NCI-H146 (cell line): ENCODE measurements at places on chromosomes 12 and 14.

DNA sequence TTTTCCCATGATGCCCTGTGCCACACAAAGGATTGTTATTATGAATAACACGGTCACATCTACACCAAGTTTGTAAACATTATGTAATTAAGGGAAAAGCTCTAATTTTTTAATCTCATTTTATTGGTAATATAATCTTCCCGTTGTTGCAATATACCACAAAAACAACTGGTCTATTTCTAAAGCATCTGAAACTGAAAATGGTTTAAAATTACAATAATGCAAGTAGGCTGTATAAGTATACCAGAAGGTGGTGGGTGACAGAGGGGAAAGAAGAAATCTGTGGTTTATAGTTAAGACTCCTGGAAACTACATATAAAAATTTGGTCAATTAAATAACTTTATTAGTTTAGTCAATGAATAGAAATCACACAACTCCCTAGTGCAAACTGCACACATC, 5.2 kb downstream of the DDHD1 start:
- DNase-seq: no peak

DNA sequence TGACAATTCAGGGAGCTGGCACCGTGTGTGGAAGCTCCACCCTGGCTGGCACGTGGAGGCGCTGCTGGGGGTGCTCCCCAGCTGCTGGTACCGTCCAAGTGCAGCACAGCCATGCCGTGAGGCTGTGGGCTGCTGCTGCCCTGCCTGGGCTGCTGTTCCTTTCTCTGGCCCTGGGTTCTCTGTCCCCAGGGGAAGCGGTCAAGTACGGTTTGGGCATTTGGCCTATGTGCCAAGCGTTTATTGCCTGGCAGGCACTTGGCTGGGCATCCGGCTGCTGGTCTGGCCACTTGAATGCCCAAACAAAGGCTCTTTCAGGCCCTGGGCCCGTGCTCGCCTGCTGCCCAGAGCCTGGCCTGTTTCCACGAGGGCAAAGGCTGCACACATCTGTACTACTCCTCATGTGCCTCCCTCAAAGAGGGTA, 39.6 kb downstream of the RHOF start:
- DNase-seq: no peak

GRCh38 chr12:117031843-117032592, 67.2 kb downstream of the TESC start:
- no peak for DNase-seq

GRCh38 chr14:104989236-104989950, 3.8 kb downstream of the CLBA1 start:
- no peak for DNase-seq

DNA sequence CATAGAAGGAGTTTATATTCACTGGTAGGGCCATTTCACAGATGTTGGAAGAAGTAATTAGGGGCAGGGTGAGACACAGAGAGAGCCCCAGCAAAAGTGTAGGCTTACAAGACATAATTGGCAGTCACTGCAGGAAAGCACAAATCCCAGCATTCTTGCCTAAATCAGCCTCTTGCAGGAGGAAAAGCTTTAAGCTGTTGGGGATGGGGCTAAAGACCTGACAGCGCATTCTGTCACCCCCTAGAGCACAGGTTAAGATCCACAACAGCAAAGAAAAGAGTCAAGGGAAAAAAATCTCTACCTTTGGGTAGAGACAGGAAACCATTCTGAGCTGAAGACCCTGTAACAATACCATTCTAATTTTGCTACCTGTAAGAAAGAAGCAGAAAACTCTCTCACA, 409.0 kb downstream of the DAD1 start:
- DNase-seq: no peak

DNA sequence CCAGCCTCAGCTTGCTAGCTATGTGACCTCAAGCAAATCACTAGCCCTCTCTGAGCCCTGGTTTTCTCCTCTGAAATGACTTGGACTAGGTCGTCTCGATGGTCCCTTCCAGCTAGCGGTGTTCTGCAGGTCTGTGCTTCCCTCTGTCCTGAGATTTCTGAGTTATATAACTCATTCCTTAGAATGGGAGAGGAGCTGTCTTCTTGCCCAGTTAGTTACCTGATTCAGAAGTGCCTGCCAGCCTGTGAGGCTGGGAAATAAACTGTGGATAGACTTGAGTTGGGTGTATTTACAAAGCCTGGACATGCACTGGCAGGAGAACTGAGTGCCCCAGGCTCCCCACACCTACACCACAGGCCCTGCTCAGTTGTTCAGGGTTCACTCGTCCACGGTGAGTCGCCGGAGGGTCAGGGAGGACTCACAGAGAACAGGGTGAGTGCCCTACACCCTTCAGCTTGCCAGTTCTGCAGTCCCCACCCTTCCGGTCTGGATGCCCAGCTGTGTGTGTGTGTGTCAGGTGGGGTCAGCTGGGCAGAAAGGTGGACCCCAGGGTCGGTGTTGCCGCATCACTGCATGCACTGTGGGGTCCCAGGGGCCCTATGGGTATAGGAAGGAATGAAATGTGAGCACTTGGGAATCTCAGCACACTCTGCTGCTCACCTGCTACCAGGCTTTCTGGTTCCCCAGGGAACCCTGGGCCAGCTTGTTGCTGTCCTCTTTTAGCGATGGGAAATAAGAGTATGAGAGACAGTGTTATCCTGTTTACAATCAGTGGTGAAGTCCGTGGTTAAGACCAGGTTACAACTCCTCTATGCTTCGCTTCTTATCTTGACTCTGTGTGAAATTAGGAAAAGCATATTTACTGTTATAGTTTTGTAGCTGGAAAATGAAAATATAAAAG, 348.2 kb downstream of the DPF3 start:
- no peak for DNase-seq

GRCh38 chr14:95227279-95227860, 70.0 kb upstream of the DICER1 start:
- DNase-seq: no peak

- no peak for DNase-seq
These were observed 431.9 kb downstream of the BCL11B start for GRCh38 chr14:98840091-98840490.

- DNase-seq: peak; percentile 44
These were observed 1.5 kb downstream of the IRF2BPL start for GRCh38 chr14:77026930-77027537.

- DNase-seq: no peak
These were observed 133.4 kb downstream of the TMTC1 start for GRCh38 chr12:29650371-29650770.

GRCh38 chr12:131507881-131508280, 203.0 kb upstream of the SFSWAP start:
- no peak for DNase-seq

GRCh38 chr12:61991661-61992060, 268.5 kb upstream of the USP15 start:
- DNase-seq: no peak

DNA sequence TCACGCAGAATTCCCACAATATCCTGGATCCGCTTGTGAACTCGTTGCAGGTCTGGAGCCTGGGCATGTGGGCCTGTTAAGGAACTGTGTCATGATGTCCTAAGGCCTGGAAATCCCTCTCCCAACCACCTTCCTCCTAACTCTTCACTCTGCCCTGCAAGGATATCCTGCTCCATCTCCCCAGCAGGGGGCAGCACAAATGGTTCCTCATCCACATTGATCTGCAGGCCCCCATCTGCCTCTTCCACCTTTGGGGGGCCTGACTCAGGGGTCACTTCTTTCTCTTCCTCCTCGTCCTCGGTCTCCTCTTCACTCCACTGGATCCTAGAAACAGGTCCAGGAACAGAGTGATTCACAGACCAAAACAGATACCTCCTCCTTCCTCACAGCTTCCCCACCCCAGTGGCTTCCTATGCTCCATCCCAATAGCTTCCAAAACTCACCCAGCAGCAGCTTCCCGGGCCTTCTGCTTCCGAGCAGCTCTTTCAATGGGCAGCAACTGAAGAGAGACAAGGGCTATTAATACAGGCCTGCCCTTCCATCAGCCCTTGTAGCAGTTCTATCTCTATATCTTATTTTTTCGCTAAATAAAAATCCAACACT, 4.5 kb downstream of the NOP2 start:
- DNase-seq: peak; percentile 55

GRCh38 chr12:88237954-88238353, 95.8 kb downstream of the TMTC3 start:
- no peak for DNase-seq

GRCh38 chr14:34937442-34937841, 45.4 kb upstream of the SRP54 start:
- no peak for DNase-seq

DNA sequence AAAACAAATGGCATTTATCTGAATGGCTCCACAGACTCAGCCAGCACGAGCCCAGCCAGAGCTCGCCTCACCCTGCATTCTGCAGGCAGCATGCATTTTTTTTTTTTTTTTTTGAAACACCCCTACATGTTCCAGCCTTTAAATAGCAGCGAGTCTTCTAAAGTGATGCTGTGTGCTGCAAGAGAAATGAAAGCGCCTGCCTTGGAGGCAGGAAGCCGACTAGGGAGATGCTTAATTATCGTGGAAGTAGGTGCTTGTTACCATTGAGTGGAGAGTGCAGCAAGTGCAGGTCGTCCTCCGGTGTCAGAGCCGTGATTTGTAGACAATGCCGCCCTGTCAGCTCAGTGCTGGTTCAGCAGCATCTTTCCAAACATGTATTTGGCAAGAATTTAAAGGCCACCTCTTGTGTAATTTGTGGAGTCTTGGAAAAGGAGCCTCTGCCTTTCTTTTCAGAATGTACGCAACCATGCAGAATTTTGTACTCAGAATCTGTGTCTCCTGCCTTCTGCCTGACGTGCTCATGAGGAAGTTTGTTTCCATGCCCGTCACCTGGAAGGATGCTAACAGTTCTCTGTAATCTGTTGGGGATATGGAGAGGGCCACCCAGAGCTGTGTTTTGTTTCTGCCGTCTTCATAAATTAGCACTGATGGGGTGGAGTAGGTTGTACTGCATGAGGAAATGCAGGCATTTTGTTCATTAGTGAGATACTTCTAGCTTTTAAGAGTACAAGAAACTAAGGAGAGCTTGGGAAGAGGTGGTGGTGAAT, 345.9 kb upstream of the RGS6 start:
- peak; percentile 53 for DNase-seq
